MV-4-11 (cell line): ENCODE measurements at places on chromosomes 7 and 10.
A peak's percentile ranks its signal among the peaks of the same experiment; 100 is the strongest.

- no peak for DNase-seq
Observed at GRCh38 chr10:4082861-4083260, 297.9 kb upstream of the KLF6 start.

GRCh38 chr10:116833986-116834985, 15.0 kb upstream of the ENO4 start:
- no peak for DNase-seq

DNA sequence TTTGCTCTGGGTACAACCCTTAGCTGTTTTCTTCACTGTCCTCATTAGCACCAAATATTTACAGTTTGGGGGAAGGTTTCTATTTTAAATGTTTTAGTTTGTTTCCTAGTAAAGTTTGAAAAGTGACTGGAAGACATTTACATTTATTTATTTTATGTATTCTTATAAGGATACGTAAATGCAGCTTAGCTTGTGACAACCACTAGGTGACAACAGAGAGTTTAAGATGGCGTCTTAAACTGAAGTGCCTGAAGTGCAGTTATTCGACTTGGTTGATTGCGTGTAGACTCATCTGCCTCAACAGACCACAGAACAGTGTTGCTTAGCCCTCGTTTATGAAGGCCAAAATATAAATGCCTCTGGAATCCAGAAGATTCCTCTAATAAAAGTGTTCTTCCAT, 378.2 kb upstream of the MYO3A start:
- no peak for DNase-seq

GRCh38 chr10:63210611-63211196, 77.6 kb downstream of the NRBF2 start:
- DNase-seq, result peak; percentile 75

- DNase-seq, result peak; percentile 70
Observed at GRCh38 chr10:5873515-5873995, 16.1 kb downstream of the ANKRD16 start.

GRCh38 chr7:130953196-130953595, 219.2 kb upstream of the KLF14 start:
- DNase-seq, result no peak

DNA sequence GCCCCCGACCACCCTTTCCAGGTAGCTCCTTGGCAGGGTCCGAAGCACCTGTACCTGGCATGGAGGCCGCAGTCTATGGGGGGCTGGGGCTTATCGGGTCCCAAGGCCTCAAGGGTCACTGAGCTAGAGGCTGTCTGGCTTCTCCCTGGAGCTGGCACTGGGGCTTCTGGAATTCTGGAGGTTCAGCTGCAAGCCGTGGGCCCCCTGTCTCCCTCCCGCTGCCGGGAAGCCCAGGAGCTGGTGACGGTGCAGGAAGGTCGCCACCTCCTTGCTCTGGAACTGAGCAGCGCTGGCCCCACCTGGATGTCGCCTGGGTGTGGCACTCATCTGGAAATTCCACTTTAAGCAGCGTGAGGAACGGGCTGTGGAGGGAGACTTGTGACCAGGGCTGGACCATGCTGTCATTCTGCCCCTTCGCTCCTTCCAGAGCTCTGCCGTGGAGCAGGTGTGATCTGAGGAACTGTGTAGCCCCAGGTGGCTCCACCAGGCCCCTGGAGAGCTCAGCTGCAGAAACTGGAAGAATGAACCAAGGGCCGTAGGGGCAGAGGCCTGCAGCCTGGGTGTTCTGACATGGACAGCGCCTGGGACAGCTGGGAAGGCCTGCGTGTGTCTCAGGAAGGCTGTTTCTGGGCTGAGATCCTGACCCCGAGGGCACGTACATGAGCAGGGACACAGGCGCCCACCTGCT, 129.7 kb upstream of the PPP2R2D start:
- DNase-seq, result no peak

DNA sequence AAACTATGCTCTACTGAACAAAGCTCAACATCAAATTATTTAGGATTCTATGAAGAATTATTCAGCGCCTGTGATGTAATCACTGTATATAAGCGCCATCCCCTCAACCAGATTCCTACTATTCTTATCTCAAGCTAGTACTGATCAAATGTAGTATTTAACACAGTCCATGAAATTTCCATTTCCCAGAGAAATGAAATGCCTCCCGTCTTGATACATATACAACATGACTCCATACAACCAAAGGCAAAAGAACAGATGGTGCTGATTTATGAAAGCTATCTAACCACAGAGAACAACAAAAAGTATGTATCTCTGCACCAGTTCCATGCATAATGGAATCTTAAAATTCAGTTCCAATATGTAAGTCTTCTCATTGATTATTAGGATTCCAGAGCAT, 406.1 kb downstream of the PARD3 start:
- DNase-seq, result no peak

GRCh38 chr7:2754086-2754485, 66.1 kb downstream of the AMZ1 start:
- no peak for DNase-seq

GRCh38 chr7:22445853-22446252, 54.1 kb downstream of the STEAP1B start:
- no peak for DNase-seq

DNA sequence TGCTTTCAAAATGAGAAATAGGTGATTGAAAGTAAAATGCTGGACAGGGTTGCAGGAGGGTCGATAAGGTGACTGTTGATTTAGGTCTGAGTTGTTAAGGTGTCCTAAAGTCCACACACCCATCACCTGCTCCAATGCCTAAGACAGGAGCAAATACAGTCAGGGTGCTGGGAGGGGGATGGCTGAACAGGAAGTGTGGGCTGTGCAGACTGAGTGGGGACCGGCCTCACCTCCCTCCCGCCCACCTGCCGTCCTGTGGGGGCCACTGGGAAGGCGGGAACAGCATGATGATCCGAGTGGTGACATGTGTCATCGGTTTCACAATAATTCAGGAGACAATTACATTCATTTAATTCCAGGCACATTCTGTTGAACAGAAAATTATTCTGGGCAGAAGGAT, 260.8 kb downstream of the DNAJB6 start:
- no peak for DNase-seq

DNA sequence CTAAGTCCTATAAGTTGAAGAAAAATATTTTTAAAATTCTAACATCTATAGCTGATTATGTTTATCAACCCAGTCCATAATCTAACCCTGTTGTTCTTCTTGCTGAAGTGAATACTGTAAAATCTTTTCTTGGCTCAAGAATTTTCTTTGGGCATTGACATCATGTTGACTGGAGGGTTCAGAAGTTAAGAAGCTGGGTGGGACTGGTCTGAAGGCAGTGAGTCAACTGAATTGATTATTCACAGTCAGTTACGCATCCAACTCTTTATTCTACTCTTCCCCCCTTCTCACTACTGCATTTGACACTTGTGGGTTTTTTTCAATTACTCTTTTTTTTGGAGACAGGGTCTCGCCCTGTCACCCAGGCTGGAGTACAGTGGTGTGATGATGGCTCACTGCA, 31.0 kb downstream of the DENND2A start:
- no peak for DNase-seq

DNA sequence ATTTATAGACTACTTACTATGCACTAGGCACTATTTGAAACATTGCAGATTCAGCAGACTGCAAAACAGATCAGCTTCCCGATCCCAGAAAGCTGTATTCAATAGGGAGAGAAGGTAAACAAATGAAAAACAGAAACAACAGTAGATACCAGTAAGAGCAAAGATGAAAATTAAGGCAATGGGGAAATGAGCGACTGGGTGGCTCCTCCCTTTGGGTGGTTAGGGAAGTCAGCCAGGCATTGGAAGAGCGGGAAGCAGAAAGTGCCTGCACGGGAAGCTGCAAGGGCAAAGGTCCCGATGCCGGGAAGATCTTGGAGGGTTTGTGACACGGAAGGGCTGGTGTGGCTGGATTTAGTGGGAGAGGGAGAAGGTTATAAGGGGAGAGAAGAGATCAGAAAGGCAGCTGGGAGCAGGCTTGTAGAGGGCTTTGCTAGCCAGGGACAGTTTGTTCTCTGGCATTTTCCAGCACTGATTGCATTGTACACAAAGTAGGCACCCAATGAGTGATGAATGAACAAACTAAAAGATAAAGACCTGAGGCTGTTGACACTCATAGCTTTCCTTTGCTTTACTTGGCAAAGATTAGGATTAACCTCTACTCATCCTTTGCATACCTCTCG, 67.8 kb downstream of the NAMPT start:
- no peak for DNase-seq

DNA sequence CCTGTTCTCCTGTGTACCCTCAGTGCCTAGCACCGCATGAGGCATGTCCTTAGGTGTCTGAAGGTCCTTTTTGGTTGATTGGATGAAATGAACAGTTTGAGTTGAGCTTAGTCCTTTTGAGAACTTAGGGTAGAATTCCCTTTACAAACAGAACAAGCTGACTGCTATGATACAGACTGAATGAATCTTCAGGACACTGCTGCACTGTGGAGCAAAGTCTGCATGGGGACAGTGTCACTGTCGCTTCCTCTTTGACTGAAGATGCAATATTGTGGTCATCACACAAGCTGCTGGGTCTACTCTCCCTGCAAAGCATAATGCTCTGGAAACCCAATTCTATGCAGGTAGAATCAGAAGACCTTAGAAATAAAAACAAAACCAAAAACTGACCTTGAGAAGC, 8.6 kb upstream of the PLAU start:
- DNase-seq, result peak; percentile 68

GRCh38 chr7:111942450-111943081, 263.6 kb downstream of the DOCK4 start:
- no peak for DNase-seq

GRCh38 chr7:76003351-76003750, 9.0 kb upstream of the TMEM120A start:
- no peak for DNase-seq

DNA sequence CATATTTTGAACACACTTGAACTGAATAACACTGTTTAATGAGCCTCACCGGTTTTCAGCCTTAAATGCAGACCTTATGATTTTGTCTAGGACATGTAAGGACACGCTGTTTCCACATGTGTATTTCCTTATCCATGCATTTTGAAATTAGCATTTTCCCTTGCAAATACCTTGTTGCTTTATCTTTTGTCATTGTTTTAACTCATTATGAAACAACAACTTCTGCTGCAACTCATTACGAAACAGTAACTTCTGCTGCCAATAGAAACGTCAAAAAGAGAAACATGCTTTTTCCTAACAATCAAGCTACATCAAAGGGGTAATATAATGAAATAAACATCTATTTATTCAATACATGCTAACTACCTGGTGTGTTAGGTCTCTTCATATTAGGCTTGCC, 322.0 kb downstream of the AGMO start:
- DNase-seq, result no peak

GRCh38 chr10:74223755-74224529, 72.9 kb downstream of the ADK start:
- DNase-seq, result peak; percentile 9

DNA sequence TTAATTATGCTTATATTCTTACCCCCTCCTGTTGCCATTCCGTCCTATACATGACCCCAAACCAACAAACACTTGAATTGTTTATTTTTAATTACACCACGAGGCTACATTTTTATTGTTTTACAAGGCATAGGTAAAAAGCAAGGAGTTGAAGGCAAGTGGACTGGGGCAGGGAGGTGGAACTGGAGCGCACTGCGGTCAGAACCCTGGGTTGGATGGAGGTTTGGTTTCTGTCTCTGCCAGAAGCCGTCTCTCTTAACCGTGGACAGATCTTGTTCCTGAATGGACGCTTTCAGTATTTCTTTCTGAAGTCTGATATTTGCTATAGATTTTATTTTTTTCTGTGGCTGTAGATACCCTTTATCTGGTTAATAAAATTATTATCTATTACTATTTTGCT, 19.9 kb upstream of the IGFBP3 start:
- DNase-seq, result no peak

DNA sequence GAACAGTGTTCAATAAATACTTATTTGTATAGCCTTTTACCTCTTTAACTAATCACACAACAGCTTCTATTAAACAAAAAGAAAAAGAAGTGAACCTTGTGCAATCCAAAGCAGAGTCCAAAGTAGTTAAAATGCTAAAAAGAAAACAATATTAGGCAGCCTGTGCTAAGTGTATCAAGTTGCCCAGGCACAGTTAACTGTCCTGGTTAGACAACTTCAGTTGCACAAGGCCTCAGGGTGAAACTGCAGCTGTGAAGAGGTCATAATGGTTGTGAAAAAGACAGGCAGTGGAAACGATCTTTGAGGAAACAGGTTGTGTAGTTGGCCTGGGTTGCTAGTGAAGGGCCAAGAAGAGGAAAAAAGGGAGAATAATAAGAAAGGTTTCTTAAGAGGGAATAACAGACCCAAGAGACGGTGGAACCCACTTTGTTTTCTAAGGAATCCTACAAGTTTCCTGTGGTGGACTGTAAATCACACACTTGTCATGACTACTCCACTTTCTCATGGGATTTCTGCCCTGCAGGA, 6.0 kb upstream of the CROT start:
- peak; percentile 60 for DNase-seq

- no peak for DNase-seq
Observed at GRCh38 chr7:117385363-117386109, 41.8 kb downstream of the ASZ1 start.

- no peak for DNase-seq
Observed at GRCh38 chr10:131050162-131050766, 261.3 kb downstream of the TCERG1L start.

DNA sequence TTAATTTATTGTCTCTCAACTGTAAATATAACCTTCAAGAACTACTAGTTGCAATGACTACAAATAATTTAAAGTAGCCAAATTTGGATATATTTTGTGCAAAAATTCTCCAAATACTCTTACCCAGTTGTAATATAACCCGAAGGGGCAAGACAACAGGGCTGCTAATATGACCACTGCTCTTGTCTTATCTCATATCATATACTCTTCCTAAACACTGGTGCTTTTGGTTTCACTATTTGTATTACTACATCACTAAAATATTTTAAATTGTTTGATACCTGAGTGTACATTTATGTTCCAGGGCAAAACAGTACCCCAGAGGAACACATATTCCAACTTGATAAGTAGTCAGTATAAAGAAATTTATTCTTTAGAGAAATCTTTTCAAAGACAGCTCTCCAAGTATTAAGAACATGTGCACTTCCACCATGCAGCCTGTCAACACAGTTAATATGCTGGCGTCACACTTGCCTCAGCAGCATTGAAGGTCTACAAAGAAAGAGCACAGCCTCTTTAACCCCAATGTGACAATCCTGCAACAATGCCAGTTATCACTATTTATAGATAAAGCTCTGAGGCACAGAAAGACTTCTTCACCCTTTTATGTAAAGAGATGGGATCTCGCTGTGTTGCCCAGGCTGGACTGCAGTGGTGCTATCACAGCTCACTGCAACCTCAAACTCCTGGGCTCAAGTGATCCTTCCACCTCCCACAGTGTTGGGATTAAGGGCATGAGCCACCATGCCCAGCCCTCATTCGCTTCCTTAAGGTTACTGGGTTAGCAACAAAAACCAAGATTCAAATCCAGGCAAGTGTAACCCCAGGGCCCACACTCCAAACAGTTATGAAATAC, 37.8 kb downstream of the RHEB start:
- no peak for DNase-seq
